Thoracic aorta (tissue), 2 donors: ENCODE measurements at places on chromosomes 1 and 21.

- DNase-seq, result no peak
These were observed at the start of gene VWA1 for GRCh38 chr1:1435106-1435903. VWA1 (plus strand) TSS chr1:1435690; CDS start chr1:1435749, 59 bp downstream.

- DNase-seq, result no peak
These were observed 16.5 kb upstream of the SETDB1 start for GRCh38 chr1:150909585-150910180.

GRCh38 chr1:167105271-167106118 is 11.6 kb downstream of the STYXL2 start:
- no peak for DNase-seq

DNA sequence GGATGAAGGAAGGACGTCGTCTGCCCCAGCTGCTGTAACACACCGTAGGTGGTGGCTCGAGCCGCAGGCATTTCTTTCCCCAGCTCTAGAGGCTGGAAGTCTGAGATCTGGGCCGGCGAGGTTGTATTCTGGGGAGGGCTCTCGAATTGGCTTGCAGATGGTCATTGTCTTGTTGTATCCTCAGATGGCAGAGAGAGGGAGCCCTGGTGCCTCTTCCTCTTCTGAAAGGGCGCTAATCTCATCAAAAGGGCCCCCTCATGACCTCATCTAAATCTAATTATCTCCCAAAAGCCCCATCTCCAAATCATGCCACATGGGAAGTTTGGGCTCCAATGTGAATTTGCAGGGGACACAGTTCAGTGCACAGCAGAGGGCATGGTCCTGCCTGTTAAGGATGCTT is 109.0 kb downstream of the SIK1 start:
- DNase-seq, result no peak

GRCh38 chr1:39782103-39782502 is 6.6 kb downstream of the BMP8B start:
- DNase-seq, result no peak

GRCh38 chr1:95953015-95953414 is 719.0 kb downstream of the RWDD3 start:
- no peak for DNase-seq

- DNase-seq, result no peak
These were observed 138.5 kb downstream of the ZSCAN20 start for GRCh38 chr1:33610864-33611455.
